ENCODE measurements at places on chromosomes 4 and X. TPM values are rescaled to one million over a fixed set of nuclear protein-coding genes. Genes with fewer than 3 reads are reported as not detected.

- H3K27me3 ChIP-seq, result no peaks in the 10 kb centered on the region
- H3K27ac ChIP-seq, result no peak overlapping the region
- H3K4me3 ChIP-seq, result no peak overlapping the region
Measured at GRCh38 chr4:124873361-124874171, 161.0 kb upstream of the ANKRD50 start.

PRDM5 gene
- total RNA-seq, result 0.63 TPM

GRCh38 chr4:164718827-164719226 is 35.1 kb upstream of the SMIM31 start:
- no peak for DNase-seq
- H3K4me1 ChIP-seq, result no peaks in the 10 kb centered on the region
- peaks cover 5% of the 10 kb centered on the region for H3K27me3 ChIP-seq
- no peak overlapping the region for H3K4me3 ChIP-seq
- no peaks in the 10 kb centered on the region for H3K36me3 ChIP-seq

DMRTC1 gene
- not detected for total RNA-seq

DNA sequence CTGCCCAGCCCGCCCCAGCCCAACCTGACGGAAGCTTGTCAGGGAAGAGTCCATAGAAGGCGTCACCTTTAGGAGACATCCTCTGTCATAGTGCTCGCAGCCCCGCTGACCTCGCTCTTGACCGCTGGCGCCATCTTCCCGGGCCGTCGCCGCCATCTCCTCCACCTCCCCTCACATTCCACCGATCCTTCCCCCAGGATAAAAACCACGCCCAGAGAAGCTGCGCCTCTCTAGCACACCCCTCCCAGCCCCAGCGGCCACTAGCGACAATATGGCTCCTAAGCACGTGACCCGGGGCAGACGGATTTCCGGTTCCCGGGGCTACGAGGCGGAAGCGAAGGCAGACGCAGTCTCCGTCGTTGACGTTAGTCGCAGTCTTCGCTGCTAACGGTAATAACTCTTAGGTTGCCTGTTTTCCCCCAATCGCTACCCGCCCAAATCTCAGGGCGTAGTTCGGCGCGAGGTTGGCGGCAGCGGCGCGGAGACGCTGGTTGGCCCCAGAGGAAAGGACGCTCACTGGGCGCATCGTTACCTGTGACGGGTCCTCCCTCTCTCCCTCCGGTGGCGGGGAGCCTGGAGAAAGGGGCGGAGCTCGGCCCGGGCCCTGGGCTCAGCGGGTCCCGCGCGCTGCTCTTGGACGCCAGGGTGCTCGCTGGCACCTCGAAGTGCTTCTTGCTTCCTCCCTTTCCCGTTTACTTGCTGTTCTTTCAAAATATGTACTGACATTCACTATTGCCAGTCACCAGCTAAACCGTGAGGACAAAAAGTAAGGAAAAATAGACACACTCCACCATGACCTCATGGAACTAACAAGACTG is at the start of the genes RCHY1 and THAP6:
TSS of gene RCHY1 (minus strand) at position 273 of the 818 bp plus-strand sequence. CDS start at position 156, 117 bp downstream.
TSS of gene THAP6 (plus strand) at position 343 of the 818 bp plus-strand sequence. CDS start 980 bp downstream, outside the sequence.
- H3K36me3 ChIP-seq, result peaks cover 11% of the 10 kb centered on the region
- no peaks in the 10 kb centered on the region for H3K27me3 ChIP-seq
- H3K27ac ChIP-seq, result peak within 1 kb of the TSS; percentile 91
- DNase-seq, result peak; percentile 94
- peak within 1 kb of the TSS; percentile 92 for H3K4me3 ChIP-seq

ASB12 gene
- not detected for total RNA-seq

DNA sequence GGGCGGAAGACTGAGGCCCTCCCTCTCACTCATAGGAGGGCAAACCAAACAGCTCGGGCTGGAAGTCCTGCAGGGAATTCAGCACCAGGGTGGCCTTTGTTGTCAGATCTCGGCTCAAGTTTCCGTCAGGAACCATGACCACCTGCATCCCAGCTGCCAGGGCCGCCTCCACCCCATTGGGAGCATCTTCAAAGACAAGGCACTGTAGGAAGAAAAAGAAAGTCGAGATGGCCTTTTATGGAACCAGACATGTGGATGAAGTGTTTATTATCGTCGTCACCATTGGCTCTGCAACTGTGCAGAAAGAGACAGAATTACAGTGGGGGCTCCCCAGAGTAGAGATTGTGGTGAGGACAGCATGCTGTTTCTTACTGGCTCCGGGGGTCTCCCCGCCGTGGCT is 97.2 kb upstream of the STS start:
- H3K27me3 ChIP-seq, result no peaks in the 10 kb centered on the region
- no peaks in the 10 kb centered on the region for H3K4me1 ChIP-seq
- H3K36me3 ChIP-seq, result no peaks in the 10 kb centered on the region
- no peak for DNase-seq
- no peak overlapping the region for H3K4me3 ChIP-seq
- H3K27ac ChIP-seq, result no peak overlapping the region

GRCh38 chr4:158122501-158122900 is 50.3 kb downstream of the GASK1B start:
- H3K27ac ChIP-seq, result no peak overlapping the region
- no peak for DNase-seq
- no peaks in the 10 kb centered on the region for H3K36me3 ChIP-seq
- H3K4me3 ChIP-seq, result no peak overlapping the region
- H3K27me3 ChIP-seq, result no peaks in the 10 kb centered on the region
- H3K4me1 ChIP-seq, result no peaks in the 10 kb centered on the region

GRCh38 chr4:147674073-147674472 is 9.9 kb downstream of the PRMT9 start:
- H3K36me3 ChIP-seq, result no peaks in the 10 kb centered on the region
- DNase-seq, result no peak
- H3K27me3 ChIP-seq, result no peaks in the 10 kb centered on the region
- no peak overlapping the region for H3K27ac ChIP-seq
- no peak overlapping the region for H3K4me3 ChIP-seq

DNA sequence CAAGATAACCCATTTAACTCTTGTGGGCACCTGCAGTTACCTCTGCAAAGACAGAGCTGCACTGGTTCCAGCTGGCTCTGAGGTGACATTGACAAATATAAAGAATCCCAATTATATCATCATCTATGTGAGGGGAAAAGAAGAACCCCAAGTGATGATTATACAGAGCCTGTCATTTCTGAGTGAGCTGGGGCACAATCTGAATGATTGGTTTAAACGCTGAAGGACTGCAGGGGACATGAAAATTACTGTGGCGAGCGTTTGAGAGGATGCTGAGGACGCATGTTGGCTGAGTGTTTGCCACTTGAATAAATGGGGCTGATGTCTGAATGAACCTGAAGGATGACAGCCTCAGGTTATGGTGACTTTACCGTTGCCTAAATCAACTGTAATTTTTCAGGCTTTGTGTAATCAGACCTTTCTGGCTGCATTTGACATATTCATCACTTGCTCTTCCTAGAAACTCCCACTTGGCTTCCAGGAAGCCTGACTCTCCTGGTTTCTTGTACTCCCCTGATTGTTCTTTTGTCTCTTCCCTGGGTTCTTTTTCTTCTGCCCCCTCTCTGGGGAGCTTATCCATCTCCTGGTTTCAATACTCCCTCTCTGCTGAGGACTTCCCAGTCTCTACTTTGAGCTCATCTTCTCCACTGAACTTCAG is 4.1 kb upstream of the HSD17B10 start:
- no peak for DNase-seq
- H3K27me3 ChIP-seq, result no peaks in the 10 kb centered on the region
- H3K4me1 ChIP-seq, result peaks cover 17% of the 10 kb centered on the region
- no peaks in the 10 kb centered on the region for H3K36me3 ChIP-seq
- no peak overlapping the region for H3K4me3 ChIP-seq
- no peak overlapping the region for H3K27ac ChIP-seq

FGF13 gene
- total RNA-seq, result not detected

DNA sequence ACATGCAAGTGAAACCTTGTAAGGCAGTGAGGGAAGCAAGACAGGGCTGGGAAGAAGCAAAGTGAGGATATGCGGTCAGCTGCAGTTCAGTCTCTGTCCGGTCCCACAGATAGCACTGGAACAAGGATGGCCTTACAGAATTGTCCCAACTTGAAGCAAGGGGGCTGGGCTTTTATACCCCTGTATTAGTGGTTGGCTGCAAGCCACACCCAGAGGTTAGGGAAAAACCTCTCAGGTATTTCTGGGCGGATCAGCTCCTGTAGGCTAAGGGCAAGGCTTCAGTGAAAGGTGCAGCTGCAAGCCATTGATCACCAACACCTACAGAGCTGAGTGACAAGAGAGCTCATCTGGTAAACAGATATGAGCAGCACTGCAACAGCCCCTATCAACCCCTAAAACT is 89.0 kb downstream of the KDR start:
- no peak overlapping the region for H3K4me3 ChIP-seq
- no peaks in the 10 kb centered on the region for H3K36me3 ChIP-seq
- H3K27ac ChIP-seq, result no peak overlapping the region

- no peaks in the 10 kb centered on the region for H3K27me3 ChIP-seq
- H3K4me3 ChIP-seq, result no peak overlapping the region
- H3K36me3 ChIP-seq, result no peaks in the 10 kb centered on the region
- H3K4me1 ChIP-seq, result no peaks in the 10 kb centered on the region
- DNase-seq, result no peak
- no peak overlapping the region for H3K27ac ChIP-seq
Measured at GRCh38 chr4:124851741-124852140, 139.2 kb upstream of the ANKRD50 start.

SPANXB1 gene
- not detected for total RNA-seq

GRCh38 chr4:22634541-22635181 is 58.1 kb upstream of the GBA3 start:
- H3K4me3 ChIP-seq, result no peak overlapping the region
- H3K27ac ChIP-seq, result no peak overlapping the region
- H3K27me3 ChIP-seq, result no peaks in the 10 kb centered on the region
- H3K4me1 ChIP-seq, result no peaks in the 10 kb centered on the region

DNA sequence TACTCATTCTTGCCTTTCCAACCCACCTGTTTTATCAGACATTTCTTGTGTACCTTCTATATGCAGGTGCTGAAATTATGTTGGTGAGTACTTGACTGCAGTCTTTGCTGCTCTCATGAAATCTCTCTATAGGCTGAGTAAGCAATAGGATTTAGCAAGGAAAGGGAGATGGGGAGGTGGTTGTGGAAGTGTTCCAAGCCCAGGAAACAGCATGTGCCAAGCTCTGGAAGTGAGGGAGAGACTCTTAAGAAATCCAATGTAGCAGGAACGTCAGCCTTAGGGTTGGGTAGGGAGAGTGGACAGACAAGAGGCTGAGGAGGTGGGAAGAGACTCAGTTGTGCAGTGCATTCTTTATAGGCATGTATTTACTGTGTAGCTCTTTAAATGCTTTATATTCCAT is 5.6 kb downstream of the SEPTIN11 start:
- no peak overlapping the region for H3K27ac ChIP-seq
- no peak overlapping the region for H3K4me3 ChIP-seq
- no peak for DNase-seq
- peaks cover 9% of the 10 kb centered on the region for H3K4me1 ChIP-seq

GRCh38 chr4:152944666-152945320 is 8.7 kb downstream of the FHDC1 start:
- DNase-seq, result no peak
- no peaks in the 10 kb centered on the region for H3K27me3 ChIP-seq
- no peak overlapping the region for H3K27ac ChIP-seq
- no peaks in the 10 kb centered on the region for H3K36me3 ChIP-seq
- H3K4me1 ChIP-seq, result no peaks in the 10 kb centered on the region

GRCh38 chrX:149003863-149004660 is 501.0 kb downstream of the IDS start:
- no peak overlapping the region for H3K27ac ChIP-seq
- H3K4me3 ChIP-seq, result no peak overlapping the region
- DNase-seq, result no peak
- no peaks in the 10 kb centered on the region for H3K27me3 ChIP-seq
- H3K36me3 ChIP-seq, result no peaks in the 10 kb centered on the region

GRCh38 chrX:107758231-107758766 is 17.3 kb downstream of the TSC22D3 start:
- H3K27ac ChIP-seq, result no peak overlapping the region
- no peaks in the 10 kb centered on the region for H3K36me3 ChIP-seq
- DNase-seq, result no peak
- H3K4me1 ChIP-seq, result no peaks in the 10 kb centered on the region

F9 gene
- total RNA-seq, result not detected

DNA sequence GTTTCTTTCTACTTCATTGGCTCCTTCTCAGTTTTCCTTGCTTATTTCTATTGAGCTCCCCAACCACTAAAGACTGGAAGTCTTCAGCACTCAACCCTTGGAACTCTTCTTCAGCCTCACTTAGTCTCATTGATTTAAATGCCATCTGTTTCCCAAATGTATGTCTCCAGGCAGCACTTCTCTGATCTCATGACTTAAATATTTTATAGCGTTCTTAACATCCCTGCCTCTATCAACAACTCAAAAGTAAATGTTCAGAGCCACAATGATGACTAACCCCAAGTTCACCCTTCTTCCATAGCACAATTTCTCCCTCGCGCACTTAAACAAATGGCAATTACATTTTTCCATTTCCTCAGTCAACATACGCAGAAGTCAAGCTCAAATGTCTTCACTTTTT is 1393.3 kb downstream of the ARAP2 start:
- H3K27me3 ChIP-seq, result no peaks in the 10 kb centered on the region
- H3K4me1 ChIP-seq, result no peaks in the 10 kb centered on the region
- no peaks in the 10 kb centered on the region for H3K36me3 ChIP-seq
- DNase-seq, result no peak

DNA sequence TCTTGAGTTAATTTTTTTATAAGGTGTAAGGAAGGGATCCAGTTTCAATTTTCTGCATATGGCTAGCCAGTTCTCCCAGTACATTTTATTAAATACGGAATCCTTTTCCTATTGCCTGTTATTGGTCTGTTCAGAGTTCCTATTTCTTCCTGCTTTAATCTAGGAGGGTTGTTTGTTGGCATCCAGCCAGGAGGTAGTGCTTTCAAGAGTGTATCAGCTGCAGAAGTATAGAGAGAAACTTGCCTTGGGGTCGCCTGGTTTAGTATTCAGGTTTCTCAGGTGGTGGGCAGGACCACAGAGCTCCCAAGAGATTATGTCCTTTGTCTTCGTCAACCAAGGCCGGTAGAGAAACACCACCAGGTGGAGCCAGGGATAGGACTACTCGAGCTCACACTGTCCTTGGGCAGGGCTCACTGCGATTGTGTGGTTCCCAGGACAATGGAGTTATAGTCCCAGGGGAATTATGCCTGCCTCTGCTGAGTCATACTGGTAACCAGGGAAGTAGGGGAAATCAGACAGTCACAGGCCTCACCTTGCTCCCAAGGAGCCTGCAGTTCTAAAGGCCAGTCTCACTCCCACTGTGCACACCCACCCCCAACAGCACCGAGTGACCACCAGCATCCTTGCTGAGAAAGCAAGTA is 168.1 kb downstream of the VSIG4 start:
- DNase-seq, result no peak
- no peak overlapping the region for H3K4me3 ChIP-seq
- no peak overlapping the region for H3K27ac ChIP-seq
- H3K36me3 ChIP-seq, result no peaks in the 10 kb centered on the region
- peaks cover 20% of the 10 kb centered on the region for H3K4me1 ChIP-seq
- H3K27me3 ChIP-seq, result no peaks in the 10 kb centered on the region
